ENCODE measurements at places on chromosomes 2 and 18.

- no peaks in the 10 kb centered on the region for H3K27me3 ChIP-seq
- no peaks in the 10 kb centered on the region for H3K4me1 ChIP-seq
- H3K4me3 ChIP-seq: no peak overlapping the region
- DNase-seq: no peak
Observed at GRCh38 chr2:103873716-103874351, 980.1 kb upstream of the POU3F3 start.

- no peaks in the 10 kb centered on the region for H3K36me3 ChIP-seq
- DNase-seq: no peak
- no peak overlapping the region for H3K27ac ChIP-seq
- H3K4me1 ChIP-seq: peaks cover 11% of the 10 kb centered on the region
Observed at GRCh38 chr2:200296118-200296517, 10.4 kb upstream of the SPATS2L start.

- no peaks in the 10 kb centered on the region for H3K36me3 ChIP-seq
- no peak for DNase-seq
- H3K27me3 ChIP-seq: no peaks in the 10 kb centered on the region
- H3K27ac ChIP-seq: no peak overlapping the region
- no peak overlapping the region for H3K4me3 ChIP-seq
Observed at GRCh38 chr2:241729868-241730267, 4.6 kb upstream of the D2HGDH start.

- H3K36me3 ChIP-seq: no peaks in the 10 kb centered on the region
- no peak overlapping the region for H3K4me3 ChIP-seq
- no peak for DNase-seq
- H3K4me1 ChIP-seq: no peaks in the 10 kb centered on the region
Observed at GRCh38 chr2:145503511-145503910, 983.6 kb upstream of the ZEB2 start.

DNA sequence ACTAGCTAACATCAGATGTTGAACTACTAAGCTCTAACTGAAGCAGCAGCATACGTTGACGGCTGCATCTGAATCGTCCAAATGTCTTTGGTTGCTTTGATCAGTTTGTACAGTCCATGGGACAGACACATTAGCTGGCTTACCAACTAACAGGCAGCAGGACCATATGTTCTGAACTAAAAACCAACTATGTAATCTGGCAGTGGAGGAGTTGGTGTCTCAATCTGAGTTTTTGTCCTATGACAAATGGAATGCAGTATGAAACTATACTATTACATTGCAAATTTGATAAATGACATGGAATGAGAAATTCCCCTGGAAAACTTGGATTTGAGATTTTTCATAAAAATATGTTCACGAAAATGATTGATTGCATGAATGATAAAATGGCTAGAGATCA is 79.5 kb downstream of the EPHA4 start:
- H3K36me3 ChIP-seq: no peaks in the 10 kb centered on the region
- H3K27ac ChIP-seq: no peak overlapping the region
- H3K4me3 ChIP-seq: no peak overlapping the region

GRCh38 chr2:241499146-241499965 is 9.0 kb downstream of the STK25 start:
- DNase-seq: no peak
- no peaks in the 10 kb centered on the region for H3K36me3 ChIP-seq
- peak overlapping the region; percentile 17 for H3K27ac ChIP-seq
- H3K4me3 ChIP-seq: no peak overlapping the region
